ENCODE measurements at places on chromosomes 1 and 21.

- DNase-seq = no peak
Observed at GRCh38 chr1:23434260-23434775, 9.8 kb upstream of the TCEA3 start.

DNA sequence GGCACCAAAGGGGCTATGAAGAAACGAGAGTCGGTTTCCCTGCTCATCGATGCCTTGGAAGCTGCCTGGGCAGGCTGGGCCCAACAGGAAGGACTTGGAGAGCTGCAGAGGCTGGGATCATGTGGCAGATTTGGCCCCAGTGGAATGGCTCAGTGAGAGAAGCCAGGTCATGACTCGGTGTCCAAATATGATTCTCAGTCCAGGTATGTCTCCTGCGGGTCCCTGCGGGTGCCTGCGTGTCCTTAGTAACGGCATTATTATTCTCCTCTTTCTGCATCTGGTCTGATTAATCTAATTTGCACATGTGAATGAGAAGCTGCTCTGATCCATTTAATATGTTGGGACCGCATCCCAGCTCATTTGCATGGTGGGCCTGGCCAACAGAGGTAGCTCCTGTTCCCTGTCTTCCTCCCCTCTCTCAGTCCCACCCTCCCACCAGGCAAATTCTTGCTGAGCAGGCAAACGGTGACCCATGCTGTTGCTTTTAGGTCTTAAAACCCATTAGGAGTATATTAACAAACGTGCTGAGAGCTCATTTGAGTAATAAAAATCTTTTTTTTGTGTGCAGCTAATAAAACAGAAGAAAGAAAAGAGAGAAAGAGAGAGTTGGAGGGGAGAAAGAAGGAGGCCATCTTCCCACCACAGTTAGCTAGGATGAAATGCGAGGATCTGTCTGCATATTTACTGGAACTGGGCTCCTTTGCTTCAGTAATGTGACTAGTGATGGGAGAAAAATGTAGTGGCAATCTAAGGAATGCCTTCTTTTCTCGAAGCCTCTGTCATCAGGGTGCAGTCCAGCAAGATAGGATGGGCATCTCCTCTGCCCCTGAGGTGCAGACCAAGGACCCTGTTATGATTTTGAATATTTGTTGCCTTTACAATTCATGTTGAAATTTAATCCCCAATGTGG, 133.5 kb downstream of the HMGB4 start:
- DNase-seq = no peak

DNA sequence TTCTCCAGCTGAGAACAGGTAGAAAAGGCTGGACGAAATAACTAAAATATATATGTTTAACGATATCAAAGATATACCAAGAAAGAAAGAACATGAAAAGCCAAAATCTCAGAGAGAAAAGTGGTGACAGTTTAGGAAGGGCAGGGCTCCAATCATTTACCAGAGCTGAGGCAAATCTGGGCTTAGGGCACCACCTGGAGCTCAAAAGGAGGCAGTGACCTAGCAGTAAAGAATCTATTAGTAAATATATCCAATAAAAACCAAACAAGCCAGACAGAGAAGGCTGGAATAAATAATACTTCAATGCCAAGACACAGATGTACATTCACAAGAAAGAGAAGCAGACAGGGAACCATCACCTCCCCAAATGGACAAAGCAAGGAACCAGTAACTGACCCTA, 43.5 kb downstream of the CHIA start:
- peak; percentile 59 for DNase-seq

DNA sequence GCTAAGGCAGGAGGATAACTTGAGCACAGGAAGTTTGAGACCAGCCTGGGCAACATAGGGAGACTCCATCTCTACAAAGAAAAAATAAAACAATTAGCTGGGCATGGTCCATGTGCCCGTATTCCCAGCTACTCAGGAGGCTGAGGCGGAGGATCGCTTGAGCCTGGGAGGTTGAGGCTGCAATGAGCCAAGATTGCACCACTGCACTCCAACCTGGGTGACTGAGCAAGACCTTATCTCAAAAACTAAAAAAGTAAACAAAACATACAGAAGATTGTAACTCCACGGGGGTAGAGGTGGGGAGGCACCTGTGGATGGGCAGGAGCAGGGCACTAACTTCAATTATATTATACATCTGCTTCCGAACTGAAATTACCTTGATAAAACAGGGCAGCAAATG, 4.6 kb downstream of the S100B start:
- no peak for DNase-seq

GRCh38 chr1:56456435-56457101, 122.8 kb downstream of the PLPP3 start:
- DNase-seq = no peak

DNA sequence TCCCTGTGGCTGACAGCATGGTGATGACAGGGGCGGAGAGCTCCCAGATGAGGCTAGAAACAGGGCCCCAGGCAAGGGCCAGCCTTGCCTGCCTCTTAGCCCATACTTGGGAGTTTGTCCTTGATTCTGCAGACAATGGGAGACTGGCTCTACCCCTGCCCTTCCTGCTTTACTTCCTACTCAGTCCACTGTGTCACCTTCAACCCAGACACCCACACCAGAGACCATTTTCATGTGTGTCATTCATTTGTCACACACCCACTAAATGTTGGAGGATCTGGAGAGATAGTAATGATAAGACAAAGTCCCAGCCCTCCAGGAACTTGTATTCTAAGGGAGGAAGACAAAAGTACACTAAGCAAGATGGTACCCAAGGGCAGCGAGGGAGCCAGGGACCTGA, 43.7 kb downstream of the SYT6 start:
- DNase-seq = peak; percentile 62

DNA sequence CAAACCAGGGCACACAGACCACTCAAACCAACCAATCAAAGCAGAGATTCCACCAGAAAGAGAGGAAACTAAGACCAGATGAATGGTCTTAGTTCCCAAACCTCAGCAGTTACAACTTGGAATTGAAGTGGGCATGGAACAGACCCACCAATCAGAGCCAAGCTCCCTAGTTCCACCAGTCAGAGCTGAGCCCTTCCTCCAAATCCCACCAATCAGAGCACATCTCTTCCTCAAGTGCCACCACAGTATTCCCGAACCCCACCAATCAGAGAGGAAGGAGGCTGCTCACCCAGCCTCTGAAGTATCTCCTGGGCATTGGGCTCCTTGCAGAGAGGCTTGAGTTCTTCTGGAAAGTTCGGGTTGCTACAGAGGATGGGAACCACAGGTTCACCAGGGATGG, 1.4 kb downstream of the GUCA2A start:
- DNase-seq = no peak

DNA sequence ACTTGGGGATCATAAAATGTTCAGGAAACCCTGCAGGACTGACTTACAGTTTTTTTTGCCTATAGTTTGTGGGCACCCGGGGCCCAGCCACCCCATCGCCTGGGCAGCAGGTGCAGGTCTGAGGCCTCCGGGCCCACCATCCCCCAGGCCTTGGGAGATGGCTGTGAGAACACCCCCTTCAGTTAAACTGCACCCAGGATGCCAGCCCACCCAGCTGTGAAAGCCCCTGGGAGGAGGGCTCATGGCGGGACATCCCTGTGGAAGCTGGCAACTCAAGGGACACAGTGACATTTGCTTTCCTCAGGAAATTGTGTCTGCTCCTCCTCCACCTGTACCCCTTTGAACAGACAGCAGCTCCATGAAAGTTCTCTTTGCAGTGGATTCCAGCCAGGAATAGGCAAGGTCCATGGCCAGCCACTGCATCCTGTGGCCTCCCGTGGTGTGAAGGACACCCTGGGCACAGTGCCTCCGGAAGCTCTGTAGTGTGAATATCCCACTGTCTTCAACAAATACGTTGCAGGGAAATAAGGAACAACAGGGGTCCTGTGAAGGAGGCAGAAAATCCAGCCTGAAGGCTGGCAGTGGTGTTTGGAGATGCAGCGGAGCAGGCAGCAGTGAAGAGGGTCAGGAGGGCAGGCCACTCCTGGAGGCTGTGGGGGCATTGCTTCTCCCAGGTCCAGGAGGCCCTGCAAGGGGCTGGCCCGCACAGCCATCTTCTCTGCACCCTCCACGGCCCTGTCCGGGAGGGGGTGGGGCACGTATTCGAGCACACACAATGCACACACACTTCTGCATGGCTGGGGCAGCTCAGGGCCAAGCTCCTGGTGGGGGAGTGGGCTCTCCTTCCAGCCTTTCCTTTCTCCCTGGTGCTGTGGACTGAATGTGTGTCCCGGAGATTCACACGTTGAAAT, 2.1 kb upstream of the OBSCN start:
- DNase-seq = no peak

- no peak for DNase-seq
Observed at GRCh38 chr1:101025283-101025656, 314 bp downstream of the DPH5 start.

DNA sequence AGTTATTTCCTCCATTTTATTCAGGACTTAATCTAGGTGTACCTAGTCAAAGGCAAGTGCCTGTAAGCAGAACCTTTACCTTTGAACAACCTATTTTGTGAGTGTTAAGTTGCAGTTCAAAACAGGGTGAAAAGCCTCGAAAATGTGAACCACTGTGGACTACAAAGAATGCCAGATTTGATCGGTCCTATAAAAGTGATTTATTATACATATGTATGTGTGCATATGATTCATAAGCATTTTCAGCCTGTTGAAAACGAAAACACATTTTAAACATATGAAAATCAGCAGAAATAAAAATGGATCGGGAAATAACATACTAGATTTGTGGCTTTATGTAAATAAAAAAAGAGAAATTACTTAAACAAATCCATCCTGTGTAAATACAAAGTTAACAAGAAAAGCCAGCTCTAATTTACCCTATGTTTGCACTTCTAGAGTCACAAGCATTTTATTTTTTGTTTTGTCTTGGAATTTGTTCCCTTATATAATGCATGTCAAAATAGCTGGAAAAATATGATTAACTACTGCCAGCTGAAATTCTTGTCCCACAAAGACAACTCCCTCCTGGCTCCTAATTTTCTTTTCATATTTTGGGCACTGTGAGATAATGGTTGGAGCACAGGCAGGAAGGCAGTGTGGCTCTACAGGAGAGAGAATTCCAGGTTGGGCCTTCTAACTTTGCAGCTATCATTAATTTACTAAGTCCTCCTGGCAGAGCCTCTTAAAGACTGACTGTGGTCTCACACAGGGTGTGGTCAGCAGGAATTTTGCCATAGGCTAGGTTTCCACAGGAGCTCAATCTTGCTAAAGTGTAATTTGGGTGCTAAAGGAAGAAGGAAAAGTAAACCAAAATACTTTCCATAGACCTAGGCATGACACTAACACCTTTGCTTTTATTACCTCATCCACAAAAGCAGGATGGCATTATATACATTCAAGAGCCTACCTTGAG, 70.2 kb upstream of the CDC42BPA start:
- no peak for DNase-seq

DNA sequence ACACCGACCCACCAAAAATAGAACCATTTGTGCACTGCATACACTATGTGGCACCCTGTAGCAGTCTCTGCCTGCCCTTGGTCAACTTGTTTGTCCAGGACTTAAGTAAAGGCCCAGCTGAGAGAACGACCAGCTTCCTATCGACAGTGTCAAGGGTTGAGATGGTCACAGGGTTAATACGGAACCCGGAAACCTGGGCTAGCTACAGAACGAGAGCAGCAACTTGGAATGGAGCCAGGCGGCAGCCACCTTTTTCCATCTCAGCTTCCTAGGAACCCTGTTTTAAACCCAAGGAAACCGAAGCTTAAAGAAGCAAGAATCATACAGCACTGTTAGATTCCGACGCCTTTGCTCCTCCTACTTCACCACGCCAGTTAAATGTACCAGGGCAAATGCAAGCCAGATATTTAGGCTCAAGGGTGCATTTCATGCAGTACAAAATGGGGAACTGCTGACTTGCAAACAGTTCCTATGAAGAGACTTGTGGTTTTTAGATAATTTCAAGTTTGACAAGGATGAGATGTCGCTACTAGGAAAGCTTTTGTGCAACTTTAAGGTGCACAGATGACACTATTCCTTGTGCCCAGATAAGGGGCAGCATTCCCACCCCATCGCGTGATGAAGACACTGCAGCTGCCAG, 35.5 kb downstream of the SLC66A1 start:
- peak; percentile 15 for DNase-seq

DNA sequence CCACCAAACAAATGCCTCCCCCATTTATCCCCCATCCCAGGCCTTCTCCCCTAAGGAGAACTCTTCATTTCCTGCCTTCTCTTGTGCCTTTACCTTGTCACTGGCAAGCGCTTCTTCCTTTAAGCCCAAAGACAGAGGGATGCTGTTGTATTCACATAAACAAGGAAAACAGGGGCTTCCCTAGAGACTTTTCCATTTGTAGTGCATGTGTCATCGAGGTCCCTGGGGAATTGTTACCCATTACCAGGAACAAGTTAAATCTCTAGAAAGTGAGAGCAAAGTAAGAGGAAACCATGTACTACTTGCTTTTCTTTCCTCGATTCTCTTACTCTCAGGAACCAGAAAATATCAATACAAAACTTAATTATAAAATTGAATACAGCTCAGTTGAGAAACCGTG, 114.4 kb upstream of the DPT start:
- no peak for DNase-seq

- DNase-seq = no peak
Observed at GRCh38 chr21:42129300-42130266, 58.5 kb downstream of the UMODL1 start.

DNA sequence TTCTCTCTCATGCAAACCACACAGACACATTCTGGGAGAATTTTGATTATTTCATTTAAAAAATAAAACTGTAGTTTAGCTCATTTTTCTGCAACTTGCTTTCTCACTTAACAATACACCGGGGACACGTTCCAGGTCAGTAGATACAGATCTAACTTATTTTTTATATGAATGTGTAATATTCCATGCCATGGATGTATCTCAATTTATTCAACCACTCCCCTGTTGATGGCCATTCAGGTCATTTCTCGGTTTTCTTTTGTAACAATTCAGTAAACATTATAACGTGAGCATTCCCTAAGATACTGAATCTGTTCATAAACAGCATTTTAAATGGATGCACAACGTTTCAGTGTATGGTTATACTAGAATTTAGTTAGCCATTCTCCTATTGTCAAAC, 64.7 kb downstream of the CSMD2 start:
- DNase-seq = no peak

Measured in inflammatory macrophage treated with lipopolysaccharide for 4 hours (primary cell).